ENCODE measurements at places on chromosomes 16 and 17.

DNA sequence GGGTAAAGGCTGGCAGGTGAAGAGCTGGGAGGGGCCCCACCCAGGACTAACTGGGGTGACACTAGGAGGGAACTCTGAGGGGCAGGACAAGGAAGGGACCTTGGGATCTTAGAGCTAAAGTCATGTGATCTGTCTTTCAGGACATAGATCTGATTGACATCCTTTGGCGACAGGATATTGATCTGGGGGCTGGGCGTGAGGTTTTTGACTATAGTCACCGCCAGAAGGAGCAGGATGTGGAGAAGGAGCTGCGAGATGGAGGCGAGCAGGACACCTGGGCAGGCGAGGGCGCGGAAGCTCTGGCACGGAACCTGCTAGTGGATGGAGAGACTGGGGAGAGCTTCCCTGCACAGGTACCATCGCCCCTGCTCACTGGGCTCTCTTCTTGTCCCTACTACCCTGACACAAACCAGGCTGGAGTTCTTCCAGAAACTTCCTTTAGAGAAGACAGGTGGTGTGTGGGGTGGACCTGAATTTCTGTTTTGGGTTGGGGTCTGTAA is 8.1 kb downstream of the NFE2L1 start:
- no peak for DNase-seq

- DNase-seq, result no peak
These were observed at the start of gene PRR35 for GRCh38 chr16:560204-560700. Gene PRR35, plus strand, starts transcription at chr16:560394. Its CDS starts 2,901 bp downstream, at chr16:563295.

DNA sequence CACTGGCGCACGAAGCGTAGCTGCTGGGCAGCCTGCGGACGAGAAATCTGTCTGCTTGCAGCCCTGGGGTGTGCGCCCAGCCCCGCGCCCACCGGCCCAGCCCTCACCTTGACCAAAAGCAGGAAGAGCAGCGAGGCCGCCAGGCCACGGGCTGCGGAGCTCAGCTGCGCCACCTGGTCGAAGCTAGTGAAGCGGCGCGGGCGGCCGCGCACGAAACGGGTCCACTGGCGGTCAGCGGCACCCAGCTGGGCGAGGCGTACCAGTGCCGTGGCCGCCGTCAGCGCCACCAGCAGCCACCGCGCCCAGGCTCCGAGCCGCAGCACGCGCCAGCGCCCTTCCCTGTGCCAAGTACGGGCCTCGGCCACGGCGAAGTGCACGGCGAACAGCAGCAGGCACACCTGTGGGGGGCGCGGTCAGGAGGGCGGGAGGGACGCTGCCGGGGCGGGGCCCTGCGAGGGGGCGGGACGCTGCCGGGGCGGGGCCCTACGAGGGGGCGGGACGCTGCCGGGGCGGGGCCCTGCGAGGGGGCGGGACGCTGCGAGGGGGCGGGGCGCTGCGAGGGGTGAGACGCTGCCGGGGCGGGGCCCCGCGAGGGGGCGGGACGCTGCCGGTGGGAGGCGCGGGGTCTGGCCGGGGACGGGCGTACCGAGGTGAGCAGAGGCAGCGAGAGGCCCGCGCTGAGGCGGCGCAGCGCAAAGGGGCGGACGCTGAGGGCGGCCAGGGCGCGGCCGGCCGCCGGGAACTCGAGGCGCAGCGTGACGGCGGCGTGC is 43.2 kb downstream of the TSC2 start:
- no peak for DNase-seq

DNA sequence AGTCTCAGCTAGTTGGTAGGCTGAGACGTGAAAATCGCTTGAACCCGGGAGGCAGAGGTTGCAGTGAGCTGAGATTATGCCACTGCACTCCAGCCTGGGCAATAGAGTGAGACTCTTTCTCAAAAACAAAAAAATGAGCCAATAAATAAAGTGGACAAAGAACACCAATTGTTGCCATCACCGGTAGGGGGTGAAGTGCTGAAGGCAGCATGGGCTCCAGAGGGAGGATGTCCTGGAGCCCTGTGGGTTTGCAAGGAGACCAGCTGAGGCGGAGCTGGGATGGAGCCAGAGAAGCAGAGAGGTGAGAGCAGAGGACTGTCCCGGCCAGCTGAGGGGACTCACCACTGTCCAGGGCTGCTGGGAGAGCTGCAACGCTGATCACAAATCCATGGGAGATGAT is 13.8 kb downstream of the CHST6 start:
- no peak for DNase-seq

DNA sequence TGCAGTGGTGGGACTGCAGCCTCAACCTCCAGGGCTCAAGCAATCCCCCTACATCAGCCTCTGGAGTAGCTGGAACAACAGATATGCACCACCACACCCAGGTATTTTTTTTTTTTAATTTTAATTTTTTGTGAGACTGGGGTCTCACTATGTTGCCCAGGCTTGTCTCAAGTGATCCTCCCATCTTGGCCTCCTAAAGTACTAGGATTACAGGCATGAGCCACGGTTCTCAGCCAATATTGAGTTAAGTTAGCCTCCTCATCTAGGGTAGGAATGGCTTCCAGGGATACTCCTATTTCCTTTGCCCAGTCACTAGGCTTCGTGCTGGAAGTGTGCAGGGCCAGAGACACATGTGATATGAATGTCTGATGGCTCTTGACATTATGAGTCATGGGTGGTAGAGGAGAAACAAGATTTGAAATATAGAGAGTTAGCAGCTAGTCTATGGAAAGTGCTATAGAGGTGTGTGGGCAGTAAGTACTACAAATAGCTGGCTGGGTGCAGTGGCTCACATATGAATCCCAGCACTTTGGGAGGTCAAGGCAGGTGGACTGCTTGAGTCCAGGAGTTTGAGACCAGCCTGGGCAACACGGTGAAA is 8.0 kb upstream of the HES7 start:
- DNase-seq, result no peak

GRCh38 chr16:83010776-83011720 is 384.3 kb downstream of the CDH13 start:
- DNase-seq, result no peak

DNA sequence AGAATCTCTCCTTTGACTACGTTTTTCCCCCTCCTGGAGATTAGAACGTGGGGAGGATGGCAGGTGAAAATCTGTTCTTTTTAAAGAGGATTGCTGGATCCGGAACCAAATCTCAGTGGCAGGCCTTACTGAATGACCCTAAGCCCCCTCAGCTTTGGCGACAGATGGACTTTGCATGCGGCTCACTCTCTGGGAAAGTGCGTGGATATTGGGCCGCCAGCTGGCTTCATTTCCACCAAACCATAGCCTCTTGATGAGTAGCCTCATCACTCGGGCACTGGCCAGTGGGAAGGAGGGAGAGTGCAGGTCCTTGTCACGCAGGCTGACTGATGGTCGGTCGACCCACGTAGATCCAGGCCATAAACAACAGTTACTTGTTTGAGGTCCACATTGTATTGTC is 31.3 kb upstream of the CCDC182 start:
- no peak for DNase-seq

DNA sequence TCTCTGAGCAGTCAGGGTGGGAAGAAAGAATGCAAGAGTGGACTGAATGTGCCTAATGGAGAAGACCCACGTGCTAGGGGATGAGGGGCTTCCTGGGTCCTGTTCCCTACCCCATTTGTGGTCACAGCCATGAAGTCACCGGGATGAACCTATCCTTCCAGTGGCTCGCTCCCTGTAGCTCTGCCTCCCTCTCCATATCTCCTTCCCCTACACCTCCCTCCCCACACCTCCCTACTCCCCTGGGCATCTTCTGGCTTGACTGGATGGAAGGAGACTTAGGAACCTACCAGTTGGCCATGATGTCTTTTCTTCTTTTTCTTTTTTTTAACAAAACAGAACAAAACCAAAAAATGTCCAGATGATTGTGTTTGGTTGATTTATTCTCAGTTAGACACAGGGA is 14.1 kb downstream of the IGFBP4 start:
- DNase-seq, result no peak

GRCh38 chr16:73059779-73060615 is 12.1 kb upstream of the ZFHX3 start:
- no peak for DNase-seq

DNA sequence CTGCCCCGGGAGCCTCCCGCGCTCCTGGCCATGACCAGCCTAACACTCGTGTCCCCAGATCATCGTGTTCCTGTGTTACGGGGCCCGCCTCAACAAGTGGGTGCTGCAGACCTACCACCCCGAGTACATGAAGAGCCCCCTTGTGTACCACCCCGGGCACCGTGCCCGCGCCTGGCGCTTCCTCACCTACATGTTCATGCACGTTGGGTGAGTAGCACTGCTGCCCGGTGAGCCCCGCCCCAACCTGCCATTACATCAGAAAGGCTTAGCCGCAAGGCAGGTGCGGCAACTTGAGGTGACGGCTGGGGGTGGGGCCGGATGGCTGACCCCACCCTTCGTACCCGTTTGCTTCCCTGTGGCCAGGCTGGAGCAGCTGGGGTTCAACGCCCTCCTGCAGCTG is 1.4 kb downstream of the RHBDL1 start:
- DNase-seq, result peak; percentile 76

DNA sequence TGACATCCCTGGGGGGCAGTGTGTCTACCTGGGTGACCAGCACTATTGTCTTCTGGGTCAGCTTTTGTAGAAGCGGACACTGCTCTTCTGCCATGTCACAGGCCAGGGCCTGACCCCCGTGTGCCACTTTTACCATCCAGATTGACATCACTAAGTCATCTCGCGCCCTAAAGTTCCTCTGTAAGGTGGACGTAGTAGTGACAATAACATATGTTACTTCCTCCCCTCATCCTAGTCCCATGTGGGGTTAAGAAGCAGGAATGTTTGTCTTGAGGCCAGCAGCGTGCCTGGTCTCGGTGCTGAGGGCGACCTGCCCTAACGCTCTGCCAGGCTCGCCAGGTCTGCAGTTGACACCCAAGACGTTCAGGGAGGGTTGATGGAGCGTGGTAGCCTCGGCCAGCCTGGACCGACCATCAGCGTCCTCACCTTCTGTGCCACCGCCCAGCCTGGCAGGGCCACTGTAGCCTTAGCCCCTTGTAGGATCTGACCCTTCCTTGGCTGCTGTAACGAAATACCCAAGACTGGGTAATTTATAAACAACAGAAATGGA is 20.7 kb downstream of the GAA start:
- DNase-seq, result no peak
